ENCODE measurements at places on chromosomes 1 and 21.
A peak's percentile ranks its signal among the peaks of the same experiment; 100 is the strongest.

GRCh38 chr1:3319874-3320245, 134.6 kb upstream of the ARHGEF16 start:
- DNase-seq: peak; percentile 50

DNA sequence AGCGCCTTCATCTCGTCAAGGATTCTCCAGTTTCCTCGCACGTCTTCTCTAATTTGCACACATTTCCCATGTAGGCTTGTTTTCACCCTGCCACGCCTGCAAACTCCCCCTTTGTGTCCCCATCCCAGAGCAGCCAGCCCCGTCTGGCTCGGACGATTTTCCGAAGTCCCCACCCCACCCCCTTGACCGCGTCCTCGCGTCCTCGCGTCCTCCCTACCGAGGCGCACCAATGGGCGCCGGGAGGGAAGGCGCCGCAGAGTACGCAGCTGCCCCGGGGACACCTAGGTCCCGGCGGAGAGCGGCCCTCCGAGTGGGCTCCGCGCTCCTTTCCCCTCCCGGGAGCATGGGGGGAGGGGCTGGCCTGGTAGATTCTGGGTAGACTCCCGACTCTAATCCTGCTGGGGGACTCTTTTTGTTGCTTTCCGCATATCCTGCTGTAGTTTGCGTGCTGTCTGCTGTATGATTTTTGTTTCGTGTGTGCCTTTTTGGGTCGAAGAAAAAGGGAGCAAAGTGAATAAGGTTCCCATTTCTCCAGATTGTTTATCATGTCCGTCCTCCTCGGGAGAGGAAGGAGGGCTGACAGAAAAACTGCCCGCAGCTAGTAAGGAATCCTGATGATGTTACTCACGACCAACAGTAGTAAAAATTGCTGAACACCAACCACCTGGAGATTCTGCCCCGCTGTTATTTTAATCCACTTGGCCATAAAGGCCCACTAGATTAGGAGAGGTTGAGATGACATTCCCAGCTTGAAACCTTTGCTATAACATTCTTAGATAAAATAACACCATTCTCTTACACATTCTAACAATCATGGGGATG, 1.5 kb downstream of the CACHD1 start:
- peak; percentile 13 for DNase-seq

GRCh38 chr1:54857141-54857540, 29.9 kb downstream of the DHCR24 start:
- DNase-seq: no peak

GRCh38 chr1:27868932-27869718, 3.2 kb upstream of the THEMIS2 start:
- DNase-seq: no peak

- DNase-seq: no peak
These were observed 83.1 kb downstream of the HS2ST1 start for GRCh38 chr1:86997538-86997937.

DNA sequence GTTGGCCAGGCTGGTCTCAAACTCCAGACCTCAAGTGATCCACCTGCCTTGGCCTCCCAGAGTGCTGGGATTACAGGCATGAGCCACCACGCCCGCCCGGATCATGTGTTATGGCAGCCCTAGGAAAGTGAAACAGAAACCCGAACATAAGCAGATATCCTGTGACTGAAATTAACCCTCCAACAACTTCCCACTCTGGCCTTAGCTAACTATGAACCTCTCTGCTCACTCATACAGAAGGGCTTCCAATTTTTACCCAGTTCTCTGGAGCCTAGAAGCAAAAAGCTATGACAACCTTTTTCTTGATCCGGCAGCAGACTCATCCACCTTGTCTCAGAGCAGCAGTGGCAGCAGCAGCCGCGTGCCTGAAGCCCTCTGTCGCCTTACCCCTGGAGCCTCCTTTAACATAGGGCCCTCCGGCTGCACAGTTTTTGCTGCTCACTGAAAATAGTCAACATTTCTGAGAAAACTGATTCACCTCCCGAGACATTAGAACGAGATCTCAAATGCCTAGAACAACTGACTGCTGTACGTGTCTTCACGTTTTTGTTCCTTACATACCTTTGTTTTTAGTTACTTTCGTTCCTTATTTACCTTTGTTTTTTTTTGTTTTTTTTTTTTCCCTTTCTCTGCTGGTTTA, 9.3 kb downstream of the CBR1 start:
- no peak for DNase-seq

GRCh38 chr1:70017770-70018169, 187.6 kb downstream of the LRRC40 start:
- no peak for DNase-seq

- no peak for DNase-seq
These were observed 9.3 kb downstream of the ZBTB21 start for GRCh38 chr21:42000908-42001307.

- no peak for DNase-seq
These were observed 8.4 kb upstream of the SLC19A1 start for GRCh38 chr21:45550522-45551210.

DNA sequence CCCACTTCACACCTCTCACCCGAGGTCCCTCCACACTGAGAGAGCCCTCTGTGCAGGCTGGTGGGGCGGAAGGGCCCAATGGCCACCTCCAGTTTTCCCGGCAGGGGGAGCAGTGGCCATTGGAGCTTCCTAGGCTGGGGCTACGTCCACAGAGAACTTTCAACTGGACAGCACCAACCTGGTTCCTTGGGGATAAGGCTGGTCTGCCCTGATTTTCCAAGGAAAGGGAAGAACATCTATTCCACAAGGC, 20.3 kb upstream of the LAPTM5 start:
- DNase-seq: no peak

- DNase-seq: no peak
These were observed 76.9 kb upstream of the ZRANB2 start for GRCh38 chr1:71157715-71158114.

GRCh38 chr1:186374303-186375151, 526 bp downstream of the TPR start:
- peak; percentile 46 for DNase-seq

DNA sequence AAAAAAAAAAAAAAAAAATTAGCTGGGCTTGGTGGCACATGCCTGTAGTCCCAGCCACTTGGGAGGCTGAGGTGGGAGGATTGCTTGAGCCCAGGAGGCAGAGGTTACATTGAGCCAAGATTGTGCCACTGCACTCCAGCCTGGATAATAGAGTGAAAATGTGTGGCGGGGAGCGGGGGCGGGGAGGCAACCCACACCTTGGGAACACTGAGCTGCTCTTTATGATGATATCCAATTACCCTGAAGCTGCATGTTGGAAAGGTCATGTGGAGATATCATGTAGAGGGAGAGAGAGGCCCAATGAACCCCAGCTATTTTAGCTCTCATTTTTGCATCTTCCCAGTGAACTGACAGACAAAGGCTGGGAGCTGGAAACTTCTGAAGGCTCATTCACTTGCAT, 48.3 kb upstream of the ZNF648 start:
- DNase-seq: no peak

DNA sequence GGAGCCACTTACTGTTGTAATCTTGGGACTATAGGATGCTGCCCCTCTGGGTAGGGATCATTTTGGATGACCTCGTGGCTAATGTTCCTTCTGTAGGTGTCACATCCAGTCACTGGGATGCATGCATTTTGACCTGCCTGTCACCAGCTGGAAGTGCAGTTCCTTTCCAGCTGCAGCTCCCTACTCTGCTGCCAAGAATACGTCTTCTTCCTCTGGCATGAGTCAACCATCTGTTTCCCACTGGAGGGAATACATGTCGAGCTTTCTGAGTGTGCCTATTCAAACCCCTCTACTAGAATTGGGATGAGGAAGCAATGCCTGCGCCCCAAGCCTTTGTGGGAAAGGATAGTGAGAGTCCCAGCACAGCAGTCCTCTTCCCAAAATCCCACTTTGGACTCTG, 415.5 kb upstream of the ADAMTS5 start:
- no peak for DNase-seq

DNA sequence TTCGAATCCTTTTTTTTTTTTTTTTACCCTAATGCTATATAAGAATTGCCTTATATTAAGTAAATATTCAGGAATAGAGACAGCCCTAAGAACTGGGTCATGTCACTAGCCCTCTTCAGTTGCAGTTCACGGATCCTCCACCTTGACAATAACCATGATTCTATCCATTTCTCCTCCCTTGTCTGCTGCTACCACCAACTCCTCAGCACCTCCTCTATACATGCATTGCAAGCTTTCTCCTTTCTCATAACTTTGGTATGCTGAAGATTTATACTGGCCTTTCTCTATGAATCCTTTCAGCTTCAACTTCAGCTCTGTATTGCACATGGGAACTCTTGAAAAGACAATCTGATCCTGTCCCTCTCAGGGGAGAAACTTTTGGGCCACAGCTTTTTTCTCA, 14.3 kb upstream of the DR1 start:
- DNase-seq: no peak

DNA sequence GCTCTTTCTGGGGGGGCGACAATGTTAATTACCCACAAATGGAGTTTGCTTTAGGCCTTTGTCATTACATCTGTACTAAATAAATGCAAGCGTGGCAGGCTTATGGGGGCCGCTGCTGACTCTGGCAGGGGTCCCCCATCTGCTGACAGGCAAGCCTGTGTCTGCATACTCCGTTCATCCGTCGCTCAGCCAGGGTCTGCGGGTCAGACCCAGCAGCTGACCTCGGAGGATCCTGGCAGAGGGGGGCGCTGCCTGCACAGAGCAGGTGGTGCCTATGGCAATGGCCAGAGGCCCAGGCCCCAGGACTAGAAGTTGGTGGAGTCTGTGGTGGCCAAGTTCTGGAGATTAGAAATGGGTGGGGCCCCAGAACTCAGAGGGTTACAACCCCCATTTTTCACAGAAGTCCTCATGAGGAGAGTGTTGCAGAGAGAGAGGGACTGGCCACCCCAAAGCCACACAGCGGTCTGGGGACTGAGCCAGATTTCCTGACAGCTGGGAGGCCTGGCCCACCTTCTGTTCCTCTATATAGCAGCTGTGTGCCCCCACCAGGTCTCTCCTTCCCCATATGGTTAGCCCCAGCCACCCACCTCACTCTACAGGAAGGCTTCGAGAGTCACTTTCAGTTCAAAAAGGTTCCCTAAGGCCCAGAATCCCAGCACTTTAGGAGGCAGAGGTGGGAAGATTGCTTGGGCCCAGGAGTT, 31.0 kb downstream of the TTC39A start:
- no peak for DNase-seq

- no peak for DNase-seq
These were observed 51.9 kb downstream of the AGPAT3 start for GRCh38 chr21:43916691-43917514.

DNA sequence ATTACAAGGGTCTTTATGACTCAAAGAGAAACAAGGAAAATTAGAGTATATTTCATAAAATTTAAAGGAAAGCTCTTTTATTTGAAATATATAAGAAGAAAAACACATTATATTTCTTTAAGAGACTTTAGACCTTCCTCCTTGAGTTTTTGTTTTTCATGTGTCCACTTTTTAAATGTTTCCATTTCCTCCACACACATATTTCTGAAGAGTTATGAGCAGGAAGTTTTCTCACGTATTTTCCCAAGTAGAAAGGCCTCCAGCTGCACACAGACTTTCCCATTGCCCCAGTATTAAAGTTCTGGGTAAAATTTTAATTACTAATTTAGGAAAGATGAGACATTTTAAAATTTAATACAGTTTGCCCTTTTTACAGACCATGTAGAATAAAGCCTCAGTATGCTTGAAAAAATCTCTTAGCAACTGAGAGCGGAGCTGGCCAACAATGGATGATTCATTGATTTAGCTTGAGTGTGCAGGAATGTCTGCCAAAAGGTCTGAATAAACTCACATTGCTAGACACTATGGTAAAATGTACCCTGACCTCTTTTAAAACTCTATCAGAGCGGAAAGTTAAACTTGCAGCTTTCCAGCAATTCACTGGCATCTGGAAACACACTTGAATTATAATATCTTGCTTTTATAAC, 57.9 kb downstream of the DDAH1 start:
- no peak for DNase-seq

- DNase-seq: peak; percentile 51
These were observed 40.6 kb upstream of the CYP2J2 start for GRCh38 chr1:59967141-59967697.

DNA sequence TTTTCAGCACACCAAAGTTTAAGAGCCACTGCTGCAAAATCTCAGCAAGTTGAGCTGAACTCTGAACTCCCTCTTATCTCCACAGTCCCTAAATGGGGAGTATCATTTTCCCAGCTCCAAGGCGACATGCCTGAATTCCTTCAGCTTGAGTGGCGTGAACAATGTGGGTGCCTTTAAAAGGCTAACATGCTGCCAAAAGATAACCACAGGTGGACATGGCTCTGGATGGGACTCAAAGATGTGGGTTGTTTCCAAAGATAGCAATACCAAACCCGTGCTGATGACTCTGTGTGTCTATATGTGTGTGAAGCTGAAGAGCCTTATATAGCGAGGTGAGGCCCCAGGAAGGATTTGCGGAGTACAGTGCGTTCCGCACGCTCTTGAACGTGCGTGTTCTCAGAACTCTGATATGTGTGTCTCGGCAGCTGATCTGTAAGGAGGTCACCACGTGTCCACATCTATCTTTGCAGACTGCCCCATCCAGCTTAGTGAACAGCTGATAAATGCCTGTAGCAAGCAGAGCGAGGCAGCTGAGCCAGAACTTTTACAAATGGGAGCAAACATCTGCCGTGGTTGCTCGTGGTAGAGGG, 189.2 kb downstream of the DYRK1A start:
- no peak for DNase-seq

- no peak for DNase-seq
These were observed 1.2 kb downstream of the SCMH1 start for GRCh38 chr1:41240781-41241353.

DNA sequence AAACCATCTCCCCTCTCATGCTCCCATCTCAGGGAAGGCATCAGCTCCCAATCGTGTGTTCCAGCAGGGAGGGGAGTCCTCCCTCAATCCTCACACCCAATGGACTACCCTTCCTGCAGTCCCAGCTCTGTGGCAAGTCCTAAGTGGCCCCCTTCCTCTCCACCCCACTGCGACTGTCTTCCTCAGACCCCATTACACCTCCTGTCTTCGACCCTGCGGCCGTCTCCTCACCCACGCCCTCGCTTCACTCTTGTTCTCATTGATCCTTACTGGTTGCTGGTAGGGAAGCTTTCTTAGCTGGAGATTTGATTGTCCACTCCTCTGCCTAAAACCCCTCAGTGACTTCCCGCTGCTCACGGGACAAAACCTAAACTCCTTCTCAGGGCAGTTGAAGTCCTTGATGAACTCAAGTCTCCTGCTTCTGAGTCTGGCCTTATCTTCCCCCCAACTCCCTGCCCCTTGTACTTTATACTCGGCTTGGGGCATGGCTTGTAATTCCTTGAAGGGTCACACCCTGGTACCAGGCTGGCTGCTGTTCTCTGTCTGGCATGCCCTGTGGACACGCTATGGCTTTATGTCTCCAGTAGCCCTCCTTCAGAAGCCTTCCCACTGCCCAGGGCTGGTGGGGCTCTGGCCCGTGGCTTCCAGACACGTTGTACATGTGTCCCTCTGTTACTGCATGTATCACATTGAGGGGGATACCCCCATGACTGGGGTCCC, 2.3 kb upstream of the EPS8L3 start:
- DNase-seq: no peak
